ENCODE measurements at places on chromosomes 1 and 21.

DNA sequence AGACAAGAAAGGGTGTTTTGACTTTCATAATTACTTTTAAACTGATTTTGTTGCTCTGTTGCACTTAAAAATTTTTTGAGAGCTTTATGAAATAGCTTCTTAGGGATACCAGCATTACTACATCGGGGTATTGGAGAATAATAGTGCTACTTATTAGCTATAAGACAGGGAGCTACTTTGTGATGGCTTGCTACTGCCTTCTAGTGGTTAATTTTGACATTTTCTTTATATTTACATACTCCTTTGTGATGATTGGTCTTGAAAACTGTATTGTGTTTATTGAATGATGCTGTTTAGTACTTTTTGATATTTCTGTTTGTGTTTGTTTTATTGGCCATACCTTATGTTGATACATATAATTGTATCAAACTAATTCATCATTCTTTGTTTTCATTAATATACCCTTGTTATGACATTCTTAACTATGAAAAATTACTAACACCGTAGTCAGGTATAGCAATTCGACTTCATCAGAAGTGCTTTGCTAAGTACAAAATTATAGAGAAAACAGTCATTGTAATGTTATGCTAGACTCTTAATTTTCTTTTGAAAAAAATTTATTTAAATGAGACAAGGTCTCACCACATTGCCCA lies 85.5 kb downstream of the CLIC4 start:
- peak; percentile 76 for DNase-seq

DNA sequence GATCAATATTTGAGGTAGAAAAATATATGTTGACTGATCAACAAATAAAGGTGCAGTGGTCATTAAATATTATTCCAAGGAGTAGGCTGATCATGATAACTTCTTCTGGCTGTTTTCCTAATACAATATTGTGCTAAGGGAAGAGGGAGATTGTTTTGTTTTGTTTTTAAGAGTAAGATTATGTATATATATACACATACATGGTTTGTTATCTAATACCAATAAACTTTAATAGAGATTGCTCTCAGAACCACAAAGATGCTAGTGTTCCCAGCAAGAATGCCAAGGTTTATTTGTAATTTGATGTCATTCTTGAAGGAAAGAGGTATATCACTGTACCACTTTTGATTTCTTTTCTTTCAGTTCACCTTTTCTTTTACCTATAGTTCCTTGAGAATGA lies 10.1 kb downstream of the CLCA2 start:
- DNase-seq, result no peak

GRCh38 chr1:184052194-184052559 lies 647 bp downstream of the TSEN15 start:
- no peak for DNase-seq

- DNase-seq, result peak; percentile 30
Observed at GRCh38 chr1:35603941-35604340, 30.8 kb downstream of the TFAP2E start.

DNA sequence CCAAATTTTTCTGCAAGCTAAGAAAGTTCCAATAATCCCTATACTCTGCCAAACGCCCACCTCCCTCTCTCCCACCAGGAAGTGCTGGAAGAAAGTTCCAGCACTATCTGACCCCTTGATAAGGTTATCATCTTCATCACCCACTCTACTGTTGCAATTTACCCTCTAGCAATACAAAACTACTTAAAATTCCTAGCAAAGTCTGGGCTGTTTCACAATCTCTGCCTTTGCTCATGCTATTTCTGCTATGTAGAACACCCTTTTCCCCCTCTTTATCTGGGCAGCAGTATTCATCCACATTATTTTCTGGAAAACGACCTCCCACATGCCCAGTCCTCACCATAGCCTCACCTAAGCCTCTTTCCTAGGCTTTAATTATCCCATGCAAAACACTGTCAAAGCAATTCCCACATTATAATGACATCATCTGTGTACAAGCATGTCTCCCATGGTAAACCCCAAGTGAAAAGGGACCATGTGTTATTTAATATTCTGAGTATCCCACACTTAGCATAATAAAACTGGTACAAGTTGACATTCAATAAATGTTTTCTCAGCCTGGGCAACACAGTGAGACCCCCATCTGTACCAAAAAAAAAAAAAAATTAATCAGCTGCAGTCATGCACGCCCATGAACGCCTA lies 12.0 kb downstream of the F11R start:
- no peak for DNase-seq

- DNase-seq, result peak; percentile 8
Observed at GRCh38 chr1:87826681-87827251, 498.1 kb downstream of the LMO4 start.

- no peak for DNase-seq
Observed at GRCh38 chr1:25216123-25216522, 16.2 kb downstream of the SYF2 start.

Measured in foreskin melanocyte (primary cell).